ENCODE measurements at places on chromosomes 2 and 18.

- DNase-seq = no peak
These were observed 454.5 kb downstream of the BCL11A start for GRCh38 chr2:60098996-60099395.

GRCh38 chr2:101200676-101201075, 49.5 kb upstream of the TBC1D8 start:
- no peak for DNase-seq

- no peak for DNase-seq
These were observed 65.4 kb downstream of the AAK1 start for GRCh38 chr2:69578198-69578540.

- DNase-seq = no peak
These were observed 9.6 kb upstream of the KCNG2 start for GRCh38 chr18:79787865-79788733.

- DNase-seq = no peak
These were observed 81.3 kb upstream of the SETBP1 start for GRCh38 chr18:44599412-44599811.

DNA sequence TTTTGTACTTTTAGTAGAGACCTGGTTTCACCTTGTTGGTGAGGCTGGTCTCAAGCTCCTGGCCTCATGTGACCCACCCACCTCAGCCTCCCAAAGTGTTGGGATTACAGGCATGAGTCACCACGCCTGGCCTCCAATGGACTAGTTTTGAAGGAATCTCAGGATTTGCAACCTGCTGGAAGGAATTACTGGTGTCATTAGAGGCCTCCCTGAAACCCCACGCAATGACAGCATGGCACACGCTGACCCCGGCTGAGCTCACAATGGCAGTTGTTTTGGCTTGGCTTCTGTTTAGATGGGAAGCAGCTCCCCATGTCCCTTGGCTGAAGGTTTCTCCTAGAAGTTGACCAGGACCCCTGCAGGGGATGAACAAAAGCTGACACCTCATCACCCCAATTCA, 23.1 kb upstream of the COPS8 start:
- no peak for DNase-seq

DNA sequence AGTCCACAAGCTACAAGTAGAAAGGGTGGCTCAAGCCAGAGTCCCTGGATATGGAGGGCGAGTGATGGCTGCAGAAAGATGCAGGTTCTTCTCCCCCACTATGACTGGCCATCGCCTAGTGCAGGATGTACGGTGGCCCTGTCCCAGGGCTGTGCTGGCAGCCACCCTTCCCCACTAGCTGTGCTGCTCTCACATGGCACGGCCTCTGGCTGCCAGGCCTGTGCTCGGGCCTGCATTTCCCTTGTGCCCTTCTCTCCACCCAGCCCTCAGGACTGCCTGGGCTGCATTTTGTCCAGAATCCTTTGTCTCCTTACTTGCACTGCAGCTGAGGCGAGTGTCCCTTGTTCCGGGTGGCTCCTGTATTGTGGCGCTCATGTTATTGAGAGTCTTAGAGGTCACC, 1.6 kb upstream of the RAMP1 start:
- no peak for DNase-seq

GRCh38 chr18:9931678-9932077, 17.9 kb downstream of the VAPA start:
- no peak for DNase-seq

DNA sequence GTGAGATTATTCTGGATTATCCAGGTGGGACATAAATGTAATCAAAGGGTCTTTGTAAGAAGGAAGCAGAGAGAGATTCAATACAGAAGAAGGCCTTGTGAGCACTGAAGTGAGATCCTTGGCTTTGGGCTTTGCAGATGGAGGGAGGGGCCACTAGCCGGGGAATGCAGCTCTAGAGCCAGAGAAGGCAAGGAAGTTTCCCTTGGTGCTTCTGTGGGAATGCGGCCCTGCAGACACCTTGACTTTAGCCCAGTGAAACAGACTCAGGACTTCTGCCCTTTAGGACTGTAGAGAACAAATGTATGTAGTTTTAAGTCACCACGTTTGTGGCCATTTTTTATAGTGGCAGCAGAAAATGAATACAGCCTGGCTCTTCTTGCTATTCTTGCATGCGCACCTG, 8.1 kb downstream of the NEU2 start:
- DNase-seq = no peak

GRCh38 chr2:223944703-223945531, at the start of gene WDFY1:
Gene WDFY1 (minus strand): TSS chr2:223945335. CDS start chr2:223945284, 51 bp downstream.
- peak; percentile 75 for DNase-seq

DNA sequence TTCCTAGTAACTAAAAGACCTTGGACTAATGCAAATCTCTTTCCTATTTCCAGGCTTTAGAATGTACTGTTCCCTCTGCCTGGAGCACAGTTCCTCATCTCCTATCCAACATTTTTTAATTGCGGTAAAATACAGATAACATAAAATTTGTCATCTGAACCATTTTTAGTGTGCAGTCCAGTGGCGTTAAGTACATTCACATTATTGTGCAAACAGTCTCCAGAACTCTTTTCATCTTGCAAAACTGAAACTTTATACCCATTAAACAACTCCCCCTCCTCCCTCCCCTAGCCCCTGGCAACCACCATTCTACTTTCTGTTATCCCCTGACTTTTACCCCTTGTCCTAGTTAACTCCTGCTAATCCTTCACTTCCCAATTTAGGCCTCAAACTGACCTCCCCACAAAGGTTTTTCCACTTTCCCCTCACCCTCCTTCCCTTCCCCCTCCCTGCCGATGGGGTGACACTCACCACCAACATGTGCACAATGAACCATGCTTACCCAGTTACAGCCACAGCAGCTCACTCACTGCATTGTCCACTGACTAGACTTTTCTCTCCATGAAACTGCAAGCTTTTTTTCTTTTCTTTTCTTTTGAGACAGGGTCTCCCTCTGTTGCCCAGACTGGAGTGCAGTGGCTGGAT, 54.8 kb downstream of the KIAA2012 start:
- no peak for DNase-seq

GRCh38 chr2:176085861-176086771, 2.4 kb upstream of the EVX2 start:
- DNase-seq = no peak

- no peak for DNase-seq
These were observed 26.5 kb downstream of the AQP12B start for GRCh38 chr2:240655931-240656886.

- DNase-seq = no peak
These were observed 14.4 kb downstream of the ZCCHC2 start for GRCh38 chr18:62537042-62537894.

DNA sequence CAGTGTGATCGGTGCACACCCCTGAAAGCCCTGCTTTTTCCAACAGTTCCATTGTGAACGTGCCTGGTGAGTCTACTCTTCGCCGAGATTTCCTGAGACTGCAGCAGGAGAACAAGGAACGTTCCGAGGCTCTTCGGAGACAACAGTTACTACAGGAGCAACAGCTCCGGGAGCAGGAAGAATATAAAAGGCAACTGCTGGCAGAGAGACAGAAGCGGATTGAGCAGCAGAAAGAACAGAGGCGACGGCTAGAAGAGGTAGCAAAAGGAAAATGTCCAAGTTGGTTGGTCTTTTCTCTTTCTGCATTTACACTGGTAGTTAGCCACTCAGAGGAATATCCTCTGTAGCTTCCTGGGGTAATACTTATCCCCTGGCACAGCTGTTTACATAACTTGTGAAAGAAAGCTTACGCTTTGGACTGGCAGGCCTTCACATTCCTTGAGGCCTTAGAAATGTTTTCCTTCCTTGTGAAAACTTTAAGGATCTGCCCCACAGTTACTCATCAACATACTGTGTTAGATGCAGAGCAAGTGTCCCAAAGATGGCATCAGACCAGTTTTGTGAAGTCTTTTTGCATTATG, 146.6 kb downstream of the MAP4K4 start:
- no peak for DNase-seq

DNA sequence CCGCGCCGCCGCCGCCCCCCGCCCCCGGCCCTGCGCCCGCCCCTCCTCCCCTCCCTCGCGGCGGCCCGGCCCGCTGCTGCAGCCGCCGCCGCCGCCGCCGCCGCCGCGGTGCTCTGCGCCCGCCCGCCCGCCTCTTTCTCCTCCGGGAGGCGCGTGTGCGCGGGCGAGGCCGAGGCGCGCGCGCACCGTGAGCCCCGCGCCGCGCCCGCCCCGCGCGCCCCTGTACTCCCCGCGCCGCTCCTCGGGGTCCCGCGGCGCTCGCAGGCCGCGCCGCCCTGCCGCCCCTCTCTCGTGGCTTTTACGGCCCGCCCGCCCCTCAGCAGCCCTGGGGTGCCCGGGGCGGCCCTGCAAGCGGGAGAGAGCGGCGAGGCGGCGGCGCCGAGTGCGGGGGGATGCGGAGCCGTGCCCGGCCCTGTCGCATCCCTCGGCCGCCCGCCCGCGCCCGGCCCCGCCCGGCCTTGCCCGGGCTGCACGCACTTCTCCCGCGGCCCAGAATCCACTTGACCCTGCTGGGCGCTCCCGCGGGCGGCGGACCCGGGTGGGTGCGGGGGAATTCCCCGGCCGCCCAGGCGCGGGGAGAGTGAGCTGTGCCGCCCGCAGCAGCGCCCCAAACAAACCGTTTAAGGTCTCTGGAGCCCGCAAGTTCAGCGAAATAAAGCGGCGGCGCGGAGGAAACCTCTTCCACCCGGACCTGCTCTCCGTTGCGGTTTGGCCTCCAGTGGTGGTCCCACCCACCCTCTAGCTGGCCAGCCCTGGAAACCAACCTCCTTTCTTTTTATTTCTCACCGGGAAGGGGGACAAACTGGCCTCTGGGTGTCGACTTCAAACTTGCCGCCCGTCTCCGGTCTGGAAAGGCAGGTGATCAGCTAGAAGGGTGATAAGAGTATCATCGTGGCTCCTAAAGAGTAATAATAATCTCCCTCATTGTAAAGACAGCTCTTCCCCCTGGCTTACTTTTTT, 37.4 kb downstream of the AFF3 start:
- DNase-seq = no peak

DNA sequence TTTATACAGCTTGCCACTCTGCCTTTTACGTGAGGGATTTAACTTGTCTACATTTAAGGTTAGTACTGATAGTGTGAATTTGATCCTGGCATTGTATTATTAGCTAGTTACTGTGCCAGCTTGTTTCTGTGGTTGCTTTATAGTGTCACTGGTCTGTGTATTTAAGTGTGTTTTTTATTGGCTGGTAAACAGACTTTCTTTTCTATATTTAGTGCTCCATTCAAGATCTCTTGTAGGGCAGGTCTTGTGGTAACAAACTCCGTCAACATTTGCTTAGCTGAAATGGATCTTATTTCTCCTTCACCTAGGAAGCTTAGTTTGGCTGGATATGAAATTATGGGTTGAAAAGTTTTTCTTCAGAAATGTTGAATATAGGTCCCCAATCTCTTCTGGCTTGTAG, 1971.0 kb upstream of the LRRTM1 start:
- DNase-seq = no peak

DNA sequence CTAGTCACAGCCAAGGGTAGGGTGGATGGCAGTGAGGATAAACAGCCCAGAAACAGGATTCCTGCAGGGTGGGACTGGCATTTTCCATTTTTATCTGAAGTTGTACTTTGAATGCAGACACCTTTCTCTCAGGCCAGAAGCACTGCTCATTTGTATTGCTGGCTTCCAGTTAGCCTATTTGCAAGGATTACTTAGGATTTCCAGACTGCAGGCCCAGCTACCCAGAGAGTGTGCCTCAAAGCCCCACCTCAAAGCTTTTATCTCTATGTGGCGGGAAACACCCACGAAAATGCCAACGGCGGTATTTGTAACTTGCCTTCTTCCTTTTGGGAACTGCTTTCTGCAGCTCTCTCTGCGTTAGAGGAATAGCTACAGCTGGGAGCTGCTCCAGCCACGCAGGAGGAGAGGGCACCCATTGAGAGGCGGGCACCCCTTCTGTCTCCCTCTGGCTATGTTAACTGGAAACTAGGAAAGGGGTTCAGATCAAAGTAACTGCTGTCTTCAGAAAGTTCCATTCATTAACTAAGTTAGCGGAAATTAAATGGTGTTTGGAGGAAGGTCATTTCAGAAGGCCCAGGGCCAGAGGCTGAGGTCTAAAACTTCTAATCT, 144.9 kb downstream of the TGIF1 start:
- peak; percentile 22 for DNase-seq

GRCh38 chr2:183665425-183665824, 541.2 kb downstream of the NUP35 start:
- DNase-seq = no peak

GRCh38 chr2:128263902-128264331, 54.8 kb downstream of the HS6ST1 start:
- DNase-seq = no peak

- no peak for DNase-seq
These were observed 11.2 kb downstream of the MRPL33 start for GRCh38 chr2:27782701-27783100.

GRCh38 chr2:179424571-179424970, 159.9 kb upstream of the SESTD1 start:
- no peak for DNase-seq

GRCh38 chr2:234970477-234970882, 18.7 kb downstream of the SH3BP4 start:
- no peak for DNase-seq

- no peak for DNase-seq
These were observed 1.3 kb downstream of the ATP8B1 start for GRCh38 chr18:57801761-57802212.

DNA sequence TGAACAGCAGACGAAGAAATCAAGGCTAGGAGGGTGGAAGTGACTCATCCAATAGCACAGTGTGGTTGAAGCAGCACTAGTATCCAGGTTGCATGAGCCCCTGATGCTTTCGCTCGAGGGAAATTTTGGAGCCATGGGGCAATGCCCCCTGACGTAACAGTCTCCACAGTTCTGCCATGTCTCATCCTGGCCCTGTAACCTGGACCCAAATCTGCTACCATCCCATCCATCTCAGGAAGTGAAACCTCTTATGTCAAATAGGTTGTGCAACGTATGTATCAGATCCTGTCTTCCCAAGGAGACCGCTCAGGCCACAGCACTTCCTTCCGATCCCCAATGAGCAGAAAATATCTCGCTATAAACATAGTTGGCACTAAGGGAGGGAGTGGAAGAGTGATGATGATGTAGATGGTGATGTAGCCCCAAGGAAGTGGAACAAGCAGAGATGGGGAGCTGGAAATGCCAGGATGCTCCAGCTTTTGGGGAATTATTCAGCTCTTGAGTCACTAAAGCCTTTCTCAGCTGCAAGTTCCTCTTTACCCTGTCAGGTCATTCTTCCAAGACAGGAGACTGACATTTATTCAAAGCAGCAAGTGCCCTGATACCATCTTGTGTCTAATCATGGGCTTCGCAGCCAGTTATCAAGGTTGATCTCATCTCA, 3.0 kb upstream of the IL1B start:
- no peak for DNase-seq

- DNase-seq = peak; percentile 11
These were observed 380.6 kb downstream of the TSN start for GRCh38 chr2:122136056-122136455.

DNA sequence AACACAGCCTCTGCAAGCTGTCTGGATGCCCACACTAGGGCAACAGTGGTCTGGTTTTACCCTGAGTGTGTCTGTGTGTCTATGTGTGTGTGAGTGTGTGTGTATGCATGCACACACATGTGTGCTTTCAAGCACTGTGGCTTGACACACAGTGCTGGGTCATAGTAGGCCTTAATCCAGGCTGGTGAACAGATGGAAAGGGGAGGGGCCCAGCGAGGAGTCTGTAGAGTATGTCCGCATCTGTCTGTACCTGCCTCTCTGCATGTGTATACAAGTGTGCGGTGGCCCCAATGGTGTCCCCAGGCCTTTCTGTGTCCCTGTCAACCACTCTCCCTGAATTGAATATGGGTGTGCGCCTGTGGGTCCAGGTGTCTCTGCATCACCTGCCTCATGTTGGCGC, 9.3 kb upstream of the KCNIP3 start:
- no peak for DNase-seq
